ENCODE measurements at places on chromosomes 1 and 21.

DNA sequence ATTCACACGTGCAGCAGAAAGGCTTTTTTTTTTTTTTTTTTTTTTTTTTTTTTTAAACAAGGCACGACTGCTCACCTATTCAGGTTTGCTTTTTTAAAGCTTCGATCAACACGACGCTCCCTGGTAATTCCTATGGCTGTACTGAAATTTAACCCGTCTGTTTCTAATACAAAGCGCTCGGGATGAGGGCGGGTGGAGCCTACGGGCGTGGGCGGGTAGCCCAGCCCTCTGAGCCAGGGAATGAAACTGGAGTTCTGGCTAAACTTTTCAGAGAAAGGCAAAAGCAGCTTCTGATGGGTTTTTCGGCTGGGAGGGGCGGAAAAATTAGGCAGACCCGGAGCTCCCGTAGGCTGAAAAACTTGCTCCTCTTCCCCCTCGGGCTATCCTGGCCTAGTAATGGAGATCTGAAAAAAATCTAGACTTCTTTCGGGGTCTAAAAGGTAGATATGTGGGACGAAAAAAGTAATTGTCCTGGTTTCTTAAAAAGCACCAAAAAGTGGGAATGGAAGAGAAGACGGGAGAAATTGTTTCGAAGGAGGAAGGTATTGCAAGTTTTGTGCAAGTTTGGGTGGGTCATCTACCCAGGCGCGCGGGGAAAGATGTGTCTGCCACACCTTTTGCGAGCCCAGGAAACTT, 7.4 kb downstream of the NR5A2 start:
- DNase-seq = no peak

DNA sequence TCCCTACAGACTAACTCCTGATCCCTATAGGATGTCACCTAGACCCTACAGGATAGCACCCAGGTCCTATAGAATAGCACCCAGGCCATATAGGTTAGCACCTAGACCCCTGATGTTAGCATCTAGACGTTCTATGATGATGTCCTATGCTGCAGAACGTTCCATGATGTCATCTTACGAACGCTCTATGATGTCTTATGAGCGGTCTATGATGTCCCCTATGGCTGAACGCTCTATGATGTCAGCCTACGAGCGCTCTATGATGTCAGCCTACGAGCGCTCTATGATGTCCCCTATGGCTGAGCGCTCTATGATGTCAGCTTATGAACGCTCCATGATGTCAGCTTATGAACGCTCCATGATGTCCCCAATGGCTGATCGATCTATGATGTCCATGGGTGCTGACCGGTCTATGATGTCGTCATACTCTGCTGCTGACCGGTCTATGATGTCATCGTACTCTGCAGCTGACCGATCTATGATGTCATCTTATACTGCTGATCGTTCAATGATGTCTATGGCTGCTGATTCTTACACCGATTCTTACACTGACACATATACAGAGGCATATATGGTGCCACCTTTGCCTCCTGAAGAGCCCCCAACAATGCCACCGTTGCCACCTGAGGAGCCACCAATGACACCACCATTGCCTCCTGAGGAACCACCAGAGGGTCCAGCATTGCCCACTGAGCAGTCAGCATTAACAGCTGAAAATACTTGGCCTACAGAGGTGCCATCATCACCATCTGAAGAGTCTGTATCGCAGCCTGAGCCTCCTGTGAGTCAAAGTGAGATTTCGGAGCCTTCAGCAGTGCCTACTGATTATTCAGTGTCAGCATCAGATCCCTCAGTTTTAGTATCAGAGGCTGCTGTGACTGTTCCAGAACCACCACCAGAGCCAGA, 9.5 kb downstream of the SON start:
- DNase-seq = no peak

DNA sequence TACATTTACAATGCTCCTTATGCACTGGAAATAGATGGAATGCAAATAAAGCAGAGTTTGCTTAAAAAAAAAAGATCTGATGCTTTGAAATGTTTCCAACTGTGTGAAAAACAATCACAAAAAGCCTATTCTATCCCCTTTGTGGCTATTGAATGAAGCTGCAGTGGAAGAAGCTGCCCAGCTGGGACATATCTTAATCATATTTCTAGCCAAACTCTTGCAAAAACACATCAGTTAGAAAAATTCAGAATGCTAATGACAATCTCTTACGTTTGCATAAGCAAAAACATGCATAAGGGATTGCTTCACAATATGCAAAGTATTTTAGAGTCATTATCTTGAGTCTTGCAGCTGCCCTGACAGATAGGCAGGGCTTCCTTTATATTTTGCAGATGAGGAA, 526.4 kb upstream of the USP24 start:
- peak; percentile 39 for DNase-seq

DNA sequence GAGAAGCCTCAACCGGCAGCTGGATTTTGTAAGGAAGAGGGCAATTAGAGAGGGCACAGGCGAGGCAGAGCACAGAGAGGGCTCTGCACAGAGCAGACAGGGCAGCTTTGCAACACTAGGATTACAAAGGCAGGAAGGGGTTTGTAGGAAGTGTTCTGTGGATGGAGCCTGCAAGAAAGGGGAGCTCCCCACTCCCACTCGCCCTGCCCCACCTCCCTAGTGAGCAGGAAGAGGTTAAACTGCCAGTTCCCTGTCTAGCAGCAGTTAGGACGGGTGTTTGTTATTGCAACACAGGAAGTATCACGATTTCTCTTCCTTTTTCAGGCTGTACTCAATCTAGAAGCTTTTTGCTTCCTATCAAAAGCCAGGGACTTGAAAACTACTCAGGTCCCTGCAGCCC, 63.3 kb upstream of the LRRC8D start:
- DNase-seq = no peak

- no peak for DNase-seq
Measured at GRCh38 chr1:65509912-65510680, 89.6 kb downstream of the LEPR start.

DNA sequence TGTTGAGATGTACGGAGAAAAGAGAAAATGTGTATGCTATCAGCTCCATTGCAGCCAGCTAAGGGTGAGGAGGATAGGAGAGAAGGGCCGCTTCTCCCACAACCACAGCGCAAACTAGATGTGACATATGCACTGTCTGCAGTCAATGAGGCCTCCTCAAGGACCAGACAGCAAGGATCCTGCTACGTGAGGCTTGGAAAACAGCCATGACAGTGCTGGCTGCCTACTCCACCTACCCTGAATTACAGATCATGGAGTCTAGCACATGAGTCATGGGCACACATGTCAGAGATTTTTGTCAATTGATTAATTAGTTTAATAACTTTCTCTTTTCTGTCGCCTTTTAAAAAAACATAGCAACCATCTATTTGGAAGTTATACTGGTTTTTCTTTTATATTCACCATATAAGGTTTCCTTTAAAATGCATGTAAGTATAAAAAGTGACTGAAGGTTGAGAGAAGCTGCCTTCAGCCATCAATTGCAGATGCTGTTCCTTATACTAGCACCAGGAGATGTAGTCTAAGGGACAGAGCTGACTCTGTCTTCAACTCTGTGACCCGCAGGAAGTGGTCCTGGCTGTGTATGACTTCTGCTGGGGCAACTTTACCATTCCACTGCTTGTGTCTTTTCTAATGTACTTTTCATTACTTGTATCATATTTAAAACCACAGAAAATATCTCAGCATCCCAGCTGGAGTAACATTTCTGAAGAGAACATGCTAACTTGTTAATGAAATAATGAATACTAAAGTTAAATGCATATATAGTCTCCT, 3.1 kb downstream of the VPS26C start:
- no peak for DNase-seq

GRCh38 chr1:143748906-143749305, 222.9 kb downstream of the FAM72C start:
- no peak for DNase-seq

GRCh38 chr1:14495996-14496395, 102.5 kb upstream of the KAZN start:
- no peak for DNase-seq

DNA sequence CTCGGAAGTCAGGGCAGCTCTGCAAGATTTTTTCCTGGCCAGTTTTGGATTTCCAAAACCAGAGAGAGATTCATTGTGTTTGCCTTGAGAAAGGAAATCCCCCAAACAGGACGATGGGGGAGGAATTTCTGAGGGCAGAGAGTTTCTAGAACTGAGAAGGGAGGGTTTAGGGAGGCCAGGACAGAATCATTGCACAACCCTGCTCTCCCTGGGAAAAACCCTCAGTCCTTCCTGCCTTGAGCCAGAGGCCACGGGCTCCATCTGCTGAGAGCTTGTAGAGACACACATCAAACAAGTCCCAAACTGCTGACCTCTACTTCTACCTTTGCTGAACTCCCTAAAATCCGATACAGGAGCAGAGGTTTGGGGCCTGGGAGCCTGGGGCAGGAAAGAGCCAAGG, 99.7 kb downstream of the NMNAT2 start:
- DNase-seq = peak; percentile 79

- peak; percentile 99 for DNase-seq
Measured at GRCh38 chr1:44807364-44808062, 362 bp upstream of the DYNLT4 start.

GRCh38 chr1:154386643-154387352, 18.3 kb upstream of the IL6R start:
- DNase-seq = no peak

GRCh38 chr1:208834381-208835096, 590.4 kb upstream of the PLXNA2 start:
- DNase-seq = peak; percentile 16

DNA sequence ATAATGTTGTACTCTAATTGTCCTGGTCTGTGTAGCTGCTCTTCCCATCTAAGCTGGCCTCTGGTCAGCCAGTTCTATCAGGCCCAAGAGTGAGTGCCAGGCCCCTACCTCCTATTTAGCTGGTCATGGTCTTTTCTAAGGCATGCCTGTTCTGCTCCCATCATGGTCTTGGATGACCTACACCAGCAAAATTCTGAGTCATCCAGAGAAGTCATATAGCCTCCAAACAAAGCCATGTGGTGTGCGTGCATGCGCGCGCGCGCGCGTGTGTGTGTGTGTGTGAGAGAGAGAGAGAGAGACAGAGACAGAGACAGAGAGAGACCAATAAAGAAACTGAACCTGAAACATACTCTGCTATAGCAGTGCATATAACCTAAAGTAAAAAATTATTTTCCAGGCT, 254.4 kb downstream of the BRINP2 start:
- DNase-seq = no peak

DNA sequence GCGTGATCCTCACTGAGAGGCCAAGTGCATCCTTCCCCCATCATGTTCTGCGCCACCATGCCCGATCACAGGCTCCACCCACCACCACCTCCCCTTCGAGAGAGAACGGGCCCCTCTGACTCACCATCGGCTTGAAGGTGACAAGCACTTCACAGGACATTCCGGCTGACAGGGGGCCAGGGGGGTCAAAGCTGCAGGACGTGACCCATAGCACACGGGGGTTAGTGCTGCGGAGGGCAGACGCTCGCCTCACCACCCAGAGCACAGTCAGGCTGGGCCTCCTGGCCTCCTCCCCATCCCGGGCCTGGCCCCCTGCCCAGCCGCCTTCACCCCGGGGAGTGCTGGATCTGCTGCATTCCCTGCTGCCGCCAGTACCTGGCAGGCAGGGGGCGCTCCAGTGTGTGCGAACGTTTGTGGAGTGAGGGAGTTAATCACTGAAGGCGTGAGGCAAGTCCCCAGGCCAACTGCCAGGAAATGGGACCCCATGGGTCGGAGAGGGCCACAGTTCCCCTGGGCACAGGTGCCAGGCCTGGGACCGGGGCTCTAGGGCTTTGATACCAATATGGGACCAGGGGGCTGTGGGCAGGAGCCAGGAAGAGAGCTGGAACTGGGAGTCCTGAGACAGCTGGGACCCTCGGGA, 40.9 kb upstream of the TMEM52 start:
- DNase-seq = peak; percentile 84

DNA sequence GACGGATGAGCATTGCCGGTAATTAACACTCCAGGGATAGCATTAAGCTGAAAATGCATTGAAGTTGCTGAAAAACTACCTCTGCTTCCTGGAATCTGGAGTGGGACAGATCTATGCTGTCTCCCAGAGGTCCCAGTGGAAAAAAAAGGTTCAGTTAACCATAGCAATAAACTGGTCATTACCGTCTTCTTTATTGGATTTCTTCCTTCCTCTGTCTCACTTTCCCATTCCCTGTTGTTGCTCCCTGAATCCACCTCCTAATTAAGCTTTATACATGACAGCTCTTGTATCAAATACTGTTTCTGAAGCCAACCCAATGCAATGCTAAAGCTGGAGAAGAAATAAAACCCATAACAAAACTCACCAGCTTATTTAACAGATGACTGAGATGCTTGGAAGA, 1805.9 kb downstream of the NCAM2 start:
- DNase-seq = no peak

DNA sequence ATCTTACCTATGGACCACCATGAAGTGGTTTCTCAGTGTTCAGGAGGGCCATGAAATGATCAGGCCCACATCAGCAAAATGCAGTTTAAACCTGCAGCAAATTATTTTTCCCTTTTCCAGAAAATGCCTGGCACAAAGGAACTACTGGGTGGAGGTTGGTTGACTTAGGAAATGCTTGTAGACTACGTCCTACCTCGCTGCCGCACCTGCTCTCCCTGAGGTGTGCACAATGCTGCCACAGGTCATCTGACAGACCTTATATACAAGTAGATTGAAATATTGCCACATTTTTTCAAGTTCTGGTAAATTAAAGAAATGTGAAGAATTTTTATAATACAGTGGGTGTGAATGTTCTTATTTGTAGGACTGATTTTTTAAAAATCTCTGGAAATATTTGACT, 166.7 kb upstream of the PDE4B start:
- no peak for DNase-seq

DNA sequence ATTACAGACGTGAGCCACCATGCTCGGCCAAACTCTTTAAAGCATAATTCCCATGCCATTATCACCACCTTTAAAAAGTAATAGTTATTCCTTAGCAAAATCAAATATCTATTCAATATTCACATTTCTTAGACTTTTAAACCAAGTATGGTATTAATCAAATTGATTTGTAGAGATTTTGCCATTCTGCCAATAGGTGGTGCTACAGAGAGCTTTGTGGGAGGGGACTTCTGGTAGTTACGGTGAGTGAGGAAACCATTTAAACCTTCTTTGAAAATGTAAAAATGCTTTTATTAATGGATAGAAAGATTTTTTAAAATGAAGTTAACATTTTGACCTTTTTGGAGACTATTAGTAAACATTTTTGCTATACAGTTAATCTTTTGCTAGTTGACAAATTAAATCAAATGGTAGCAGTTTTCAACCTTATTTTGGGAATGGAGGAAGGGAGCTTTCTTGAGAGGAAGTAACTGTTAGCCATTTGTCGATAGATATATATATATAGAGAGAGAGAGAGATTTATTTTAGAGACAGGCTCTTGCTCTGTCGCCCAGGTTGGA, 19.3 kb downstream of the IARS2 start:
- peak; percentile 65 for DNase-seq

GRCh38 chr1:221289103-221289502, 409.9 kb downstream of the HLX start:
- DNase-seq = no peak

GRCh38 chr1:187413405-187414169, 584.8 kb downstream of the PLA2G4A start:
- peak; percentile 35 for DNase-seq

DNA sequence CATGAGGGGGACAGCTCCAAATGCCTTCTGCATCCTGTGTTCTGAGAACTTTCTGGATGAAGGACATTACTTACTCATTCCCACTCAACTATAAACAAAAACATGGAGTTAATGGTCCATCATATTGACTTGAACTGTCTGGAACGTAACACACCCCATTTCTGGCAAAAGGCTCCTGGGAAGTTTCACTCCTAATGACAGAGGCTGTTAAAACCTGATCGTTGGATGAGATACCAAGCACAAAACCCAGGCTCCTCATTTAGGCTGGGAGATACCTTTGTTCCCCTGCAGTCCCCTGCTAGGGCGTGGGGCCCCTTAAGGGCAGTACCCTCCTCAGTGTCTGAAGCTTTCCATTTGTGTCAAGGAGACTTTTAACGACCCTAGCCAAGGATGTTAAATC, 78.9 kb downstream of the RHOU start:
- no peak for DNase-seq
